H54 (cell line): ENCODE measurements at places on chromosomes 5 and 9.
A peak's percentile ranks its signal among the peaks of the same experiment; 100 is the strongest.

- peak; percentile 61 for DNase-seq
These were observed 173.9 kb downstream of the AOPEP start for GRCh38 chr9:94900222-94901018.

- DNase-seq, result no peak
These were observed 2.1 kb upstream of the TRMO start for GRCh38 chr9:97924386-97924785.

DNA sequence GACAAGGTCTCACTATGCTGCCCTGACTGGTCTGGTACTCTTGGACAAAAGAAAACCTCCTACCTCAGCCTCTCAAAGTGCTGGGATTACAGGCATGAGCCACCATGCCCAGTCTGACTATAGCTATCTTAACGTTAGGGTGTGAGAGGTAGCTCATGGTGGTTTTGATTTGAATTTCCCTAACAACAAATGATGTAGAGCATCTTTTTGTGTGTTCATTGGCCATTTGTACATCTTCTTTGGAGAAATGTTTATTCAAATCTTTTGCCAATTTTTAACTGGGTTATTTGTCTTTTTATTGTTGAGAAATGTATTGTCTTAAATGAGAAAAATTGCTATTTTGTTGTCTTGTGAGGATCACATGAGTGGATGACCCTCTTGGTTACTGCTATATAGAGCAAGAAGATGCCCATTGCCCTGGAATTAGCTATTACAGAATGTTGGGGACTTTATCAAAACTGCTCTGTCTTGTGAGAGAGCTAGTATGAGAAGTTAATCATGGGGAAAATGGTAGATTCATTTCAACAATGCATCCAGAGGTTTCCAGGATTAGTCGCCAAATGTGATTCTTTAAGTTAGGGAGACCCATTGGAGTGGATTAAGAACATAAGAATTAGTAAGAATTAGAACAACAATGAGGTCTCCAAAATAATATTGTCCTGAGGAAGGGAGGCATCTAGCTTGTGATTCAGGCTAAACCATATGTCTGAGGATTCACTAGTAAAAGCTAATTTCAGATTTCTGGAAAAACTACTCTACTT, 124.3 kb upstream of the MOCS2 start:
- no peak for DNase-seq

DNA sequence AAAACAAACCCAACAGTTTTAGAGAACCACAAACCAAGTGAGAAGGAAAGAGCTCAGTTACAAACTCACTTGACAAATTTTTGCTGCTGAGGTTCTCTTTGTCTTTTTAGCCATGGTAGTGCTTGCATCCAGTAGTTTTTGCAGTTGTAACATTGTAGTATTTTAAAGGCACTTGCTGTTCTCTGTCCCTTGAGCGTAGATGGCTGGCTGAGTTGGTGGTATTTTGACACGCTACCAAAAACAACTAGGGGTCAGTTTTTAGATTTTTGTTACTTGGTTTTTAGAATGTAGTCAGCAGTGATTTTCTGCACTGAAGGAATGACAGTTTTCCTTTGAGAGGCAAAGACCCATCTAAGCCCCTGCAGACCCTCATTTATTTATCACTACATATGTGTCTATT, 58.0 kb downstream of the TLE4 start:
- no peak for DNase-seq

- DNase-seq, result peak; percentile 44
These were observed 19.2 kb downstream of the CAPSL start for GRCh38 chr5:35919191-35919590.

- DNase-seq, result no peak
These were observed 67.0 kb downstream of the FEM1C start for GRCh38 chr5:115477581-115477980.

DNA sequence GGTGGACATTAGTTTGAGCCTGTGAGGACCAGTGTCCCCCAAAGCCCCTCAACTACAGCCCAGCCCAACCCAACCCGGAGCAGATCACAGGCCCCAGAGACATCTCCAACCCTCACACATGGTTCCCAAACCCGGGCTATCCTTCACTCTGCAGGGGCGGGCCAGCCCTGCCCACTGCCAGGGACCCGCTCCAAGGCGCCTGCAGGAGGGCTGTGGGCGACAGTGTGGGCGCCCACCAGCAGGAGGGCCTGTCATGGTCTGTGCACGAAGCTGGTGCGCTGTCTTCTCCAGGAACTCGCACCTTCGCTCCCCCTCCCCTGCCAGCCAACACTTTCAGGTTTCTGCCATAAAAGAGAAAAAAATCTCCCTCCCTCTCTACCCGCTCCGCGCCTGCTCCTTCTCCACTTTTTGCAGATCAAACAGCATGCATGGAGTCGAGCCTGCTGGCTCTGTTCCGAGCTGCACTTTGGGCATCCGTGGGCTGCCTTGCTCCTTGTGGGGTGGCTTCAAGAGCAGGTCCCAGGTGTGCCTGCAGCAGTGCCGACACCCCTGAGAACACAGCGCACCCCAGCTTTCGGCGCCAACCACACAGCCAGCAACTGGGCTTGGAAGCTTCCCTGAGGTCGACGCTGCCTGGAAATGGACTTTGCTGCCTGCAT, 133.7 kb upstream of the PPP1R26 start:
- no peak for DNase-seq

DNA sequence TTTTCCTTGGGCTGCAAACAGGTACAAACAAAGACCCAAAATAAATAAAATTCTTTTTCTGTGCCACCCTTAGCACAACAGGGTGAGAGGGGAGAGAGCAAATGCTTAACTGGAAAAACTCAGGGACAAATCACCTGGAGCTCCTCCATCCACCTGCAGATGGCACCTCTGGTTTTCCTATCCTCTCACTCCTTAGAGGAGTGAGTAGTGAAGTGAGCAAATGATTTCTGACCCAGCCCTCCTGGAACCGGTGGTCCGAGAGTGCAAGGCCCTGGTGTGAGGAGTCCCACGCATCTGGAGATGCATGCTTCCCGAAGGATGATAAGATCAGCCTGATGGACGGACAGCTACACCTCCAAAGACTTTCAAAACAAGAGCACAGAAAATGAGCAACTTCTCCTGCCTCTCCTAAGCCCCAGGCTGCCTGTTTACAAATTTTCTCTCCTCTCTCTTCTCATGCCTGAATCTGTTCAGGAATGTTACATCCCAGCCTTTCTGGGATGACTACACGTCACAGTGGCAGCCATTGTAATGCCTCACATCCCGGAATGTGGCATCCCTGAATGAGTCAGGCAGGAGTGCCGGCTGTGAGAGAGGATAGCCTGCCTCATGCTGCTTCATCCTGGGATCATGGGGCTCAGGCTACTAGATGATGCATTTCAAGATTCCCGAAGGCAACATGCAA, 86.4 kb downstream of the ADRB2 start:
- DNase-seq, result peak; percentile 75

DNA sequence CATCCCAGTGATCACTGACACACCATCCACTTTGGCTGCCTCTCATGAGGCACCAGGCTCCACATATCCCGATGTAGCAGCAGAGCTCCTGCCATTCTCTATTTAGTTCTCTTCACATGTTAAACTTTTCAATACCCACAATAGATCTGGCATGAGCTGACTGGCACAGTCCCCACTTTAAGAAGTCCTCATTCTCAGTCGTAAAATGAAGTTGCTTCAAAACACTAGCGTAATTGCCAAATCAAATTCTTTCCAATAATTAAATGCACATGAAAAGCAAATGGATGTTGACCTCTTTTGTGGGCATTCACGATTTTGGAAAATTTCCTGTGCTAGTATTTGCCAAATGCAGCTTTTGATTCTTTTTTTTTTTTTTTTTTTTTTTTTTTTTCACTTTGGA, 32.4 kb downstream of the HAPLN1 start:
- DNase-seq, result no peak

- DNase-seq, result no peak
These were observed 503.9 kb downstream of the RASEF start for GRCh38 chr9:82558855-82559630.

GRCh38 chr9:113154946-113155345, 4.1 kb downstream of the SLC31A2 start:
- no peak for DNase-seq

DNA sequence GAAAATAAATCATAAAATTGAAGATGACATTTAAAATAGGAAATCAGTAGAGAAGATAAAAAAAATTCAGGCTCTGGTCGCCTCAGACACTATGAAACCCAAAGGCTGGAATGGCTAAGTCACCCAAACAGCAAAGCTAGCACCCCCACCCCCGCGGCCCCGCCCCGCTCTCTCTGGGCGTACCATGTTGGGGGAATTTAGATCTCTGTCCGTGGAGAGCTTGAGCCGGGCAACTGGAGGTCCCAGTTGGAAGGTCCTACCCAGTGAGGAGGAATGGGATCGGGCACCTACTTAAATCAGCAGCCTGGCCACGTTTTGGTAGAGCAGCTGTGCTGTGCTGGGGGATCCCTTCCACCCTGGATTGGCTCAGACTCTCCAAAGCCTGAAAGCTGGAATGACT, 150.6 kb upstream of the ANKRD55 start:
- no peak for DNase-seq

- DNase-seq, result no peak
These were observed 603.7 kb downstream of the CDH9 start for GRCh38 chr5:26434688-26435087.

DNA sequence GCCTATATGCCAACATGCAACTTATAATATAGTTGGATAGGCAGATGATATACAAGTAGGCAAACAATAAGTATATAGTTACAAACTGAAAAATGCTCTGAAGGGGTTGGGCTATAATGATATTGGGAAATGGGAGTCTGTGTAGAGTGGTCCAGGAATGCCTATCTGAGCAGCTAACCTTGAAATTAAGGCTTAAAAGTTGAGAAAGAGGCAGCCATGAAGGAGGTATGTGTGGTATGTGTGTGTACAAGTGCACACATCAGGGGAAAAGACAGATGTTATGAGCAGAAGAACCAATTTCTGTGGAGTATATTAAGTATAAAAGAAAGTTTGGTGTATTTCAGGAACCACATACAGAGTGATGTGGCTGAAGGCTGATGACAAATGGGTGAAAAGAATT, 154.9 kb upstream of the PAPPA start:
- no peak for DNase-seq

GRCh38 chr5:132262882-132263547, 5.5 kb downstream of the PDLIM4 start:
- no peak for DNase-seq

DNA sequence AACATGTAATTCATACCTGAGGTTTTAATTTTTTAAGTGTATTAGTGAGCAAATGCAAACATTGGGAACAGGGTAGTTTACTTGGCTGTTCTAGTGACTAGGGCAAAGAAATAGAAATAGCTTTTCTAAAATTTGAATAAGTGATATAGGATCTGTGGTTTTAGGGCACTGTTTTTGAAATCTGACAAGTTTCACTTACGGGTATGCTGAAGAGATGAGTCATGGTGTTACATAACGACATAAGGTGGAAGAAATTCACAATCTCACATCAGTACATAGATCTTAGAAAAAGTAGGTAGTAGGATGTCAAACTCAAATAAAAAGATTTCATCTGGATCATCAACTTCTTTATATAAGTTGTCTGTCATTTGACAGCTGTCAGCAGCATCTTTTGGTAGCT, 772.3 kb downstream of the MAT2B start:
- no peak for DNase-seq

DNA sequence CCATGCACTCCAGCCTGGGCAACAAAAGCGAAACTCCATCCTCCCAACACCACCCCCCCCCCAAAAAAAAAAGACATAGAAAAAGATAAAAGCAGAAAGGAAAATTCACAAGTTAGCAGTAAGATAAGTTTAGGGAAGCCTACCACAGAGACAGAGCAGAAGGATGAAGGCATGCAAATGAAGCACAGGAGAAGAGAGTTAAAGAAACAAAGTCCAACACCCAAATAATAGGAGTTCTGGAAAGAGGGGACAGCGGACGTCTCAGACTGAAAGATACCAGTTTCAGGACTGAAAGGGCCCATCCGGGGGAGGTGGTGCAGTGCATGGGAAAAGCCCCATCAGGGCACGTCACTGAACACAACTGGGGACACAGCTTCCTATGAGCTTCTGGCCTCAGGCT, 54.3 kb downstream of the OTULIN start:
- DNase-seq, result no peak

GRCh38 chr9:72305102-72305546, 59.9 kb downstream of the ZFAND5 start:
- peak; percentile 92 for DNase-seq

DNA sequence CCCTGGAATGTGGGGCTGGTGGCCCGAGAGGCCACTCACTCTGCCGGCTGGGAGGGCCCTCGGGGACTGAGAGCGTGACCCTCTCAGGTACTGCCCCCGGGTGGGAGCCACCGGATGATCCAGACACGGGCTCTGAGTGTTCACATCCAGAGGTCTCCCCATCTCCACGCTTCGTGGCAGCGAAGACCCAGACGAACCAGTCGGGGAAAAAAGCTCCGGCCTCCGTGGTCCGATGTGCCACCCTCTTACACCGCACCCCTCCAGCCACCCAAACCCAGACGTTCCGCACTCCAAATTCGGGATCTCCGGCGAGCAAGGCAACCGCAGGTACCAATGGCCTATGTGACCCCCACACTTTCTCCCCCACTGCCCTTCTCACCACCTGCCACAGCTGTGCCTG, 49.5 kb downstream of the AMBP start:
- no peak for DNase-seq

DNA sequence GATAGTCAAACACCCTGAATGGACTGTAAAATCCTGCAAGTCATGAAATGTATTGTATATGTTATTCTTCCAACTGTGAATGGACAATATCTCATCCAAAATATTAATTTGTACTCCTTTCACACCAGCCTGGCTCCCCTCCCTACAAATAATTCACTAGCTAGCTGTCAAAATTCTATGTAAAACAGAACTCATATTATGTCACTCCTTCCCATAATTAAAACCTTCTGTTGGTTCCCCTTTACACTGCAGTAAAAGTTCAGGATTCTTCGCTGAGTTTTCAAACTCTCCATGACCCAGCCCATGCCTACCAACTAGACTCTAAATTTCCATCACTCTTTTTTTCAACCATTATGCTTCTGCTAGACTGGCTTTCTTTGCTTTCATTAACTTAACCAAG, 857.1 kb downstream of the TAF11L14 start:
- no peak for DNase-seq

DNA sequence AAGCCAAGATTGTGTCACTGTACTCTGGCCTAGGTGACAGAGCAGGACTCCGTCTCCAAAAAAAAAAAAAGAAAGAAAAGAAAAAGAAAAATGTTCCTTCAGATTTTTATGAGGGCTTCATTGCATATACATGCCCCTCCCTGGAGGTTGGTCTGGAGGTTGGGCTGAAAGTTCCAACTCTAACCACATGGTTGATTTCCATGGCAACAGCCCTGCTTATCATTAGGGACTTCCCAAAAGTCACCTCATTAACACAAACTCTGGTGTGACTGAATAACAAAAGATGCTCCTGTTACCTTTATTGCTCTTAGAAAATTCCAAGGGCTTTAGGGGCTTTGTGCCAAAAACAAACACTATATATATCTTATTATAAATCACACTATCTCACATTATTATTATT, 113.8 kb downstream of the TMC1 start:
- DNase-seq, result no peak

GRCh38 chr5:102772273-102772672, 17.2 kb downstream of the PAM start:
- DNase-seq, result no peak

DNA sequence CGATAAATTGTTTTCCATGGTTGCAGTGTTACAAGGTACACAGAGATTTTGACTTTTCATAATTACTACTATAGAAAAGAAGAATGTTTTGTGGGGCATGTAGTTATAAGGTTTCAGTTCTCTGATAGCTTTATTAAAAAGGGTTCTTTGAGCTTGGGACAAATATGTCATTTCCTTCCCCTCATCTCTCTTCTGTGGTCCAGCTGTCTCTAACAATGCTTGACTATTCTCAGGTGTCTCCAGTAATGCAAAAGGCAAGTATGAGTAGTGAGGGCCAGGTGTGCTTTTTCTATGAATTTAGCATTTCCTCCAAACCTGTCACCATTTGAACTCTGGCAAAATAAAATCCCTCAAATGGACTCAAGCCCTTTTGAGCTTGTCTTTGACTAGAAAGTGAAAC, 84.3 kb downstream of the SLF1 start:
- DNase-seq, result no peak
